Activated CD4-positive, alpha-beta T cell treated with anti-CD3 and anti-CD28 coated beads for 36 hours (primary cell): ENCODE measurements at places on chromosomes 13 and 19. TPM values are rescaled to one million over a fixed set of nuclear protein-coding genes. Genes with fewer than 3 reads are reported as not detected.

GRCh38 chr13:77016251-77016812 is 10.6 kb downstream of the FBXL3 start:
- peaks cover 54% of the 10 kb centered on the region for H3K36me3 ChIP-seq
- H3K27ac ChIP-seq = no peak overlapping the region
- no peaks in the 10 kb centered on the region for H3K27me3 ChIP-seq
- H3K4me1 ChIP-seq = peaks cover 48% of the 10 kb centered on the region
- DNase-seq = no peak
- no peak overlapping the region for H3K4me3 ChIP-seq

DNA sequence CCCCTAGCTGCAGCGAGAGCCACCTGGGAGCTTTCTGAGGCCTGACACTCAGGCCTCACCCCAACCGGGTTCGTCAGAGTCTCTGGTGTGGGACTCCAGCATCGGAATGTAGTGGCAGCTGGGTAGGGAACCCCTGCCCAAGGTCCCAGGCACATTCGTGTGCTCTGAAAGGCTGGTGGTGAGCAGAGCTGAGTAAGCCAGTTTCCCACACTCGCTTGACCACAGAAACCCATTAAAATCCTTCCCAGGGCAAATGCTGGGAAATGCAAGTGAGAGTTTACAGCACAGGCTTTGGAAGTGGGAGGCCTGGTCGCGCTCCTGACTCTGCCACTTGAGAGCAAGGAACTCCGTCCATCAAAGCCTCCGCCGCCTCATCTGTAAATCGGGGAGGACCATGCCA is 4.2 kb downstream of the TRAPPC6A start:
- H3K4me1 ChIP-seq = peaks cover 38% of the 10 kb centered on the region
- no peak for DNase-seq
- H3K27ac ChIP-seq = peak overlapping the region; percentile 25

B3GNT3 gene
- 0.75 TPM for total RNA-seq

DNA sequence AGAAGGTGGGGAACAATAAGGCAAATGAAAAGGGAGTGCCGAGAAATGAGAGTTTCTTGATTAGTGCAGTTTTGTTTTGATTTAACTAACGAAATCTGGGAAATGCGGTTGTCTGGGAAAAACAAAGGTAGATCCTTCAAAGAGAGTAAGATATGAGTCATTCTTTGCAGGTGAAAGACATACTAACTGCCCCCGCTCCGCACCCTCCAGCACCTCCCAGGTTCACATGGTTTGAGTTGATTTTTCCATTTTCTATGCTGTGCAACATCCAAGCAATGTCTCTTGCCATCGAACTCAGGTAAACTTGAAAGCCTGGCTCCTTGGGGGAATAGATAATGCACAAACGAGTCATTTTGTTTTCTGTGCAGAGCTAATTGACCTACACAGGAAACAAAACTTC is 84.1 kb upstream of the KLF12 start:
- no peak overlapping the region for H3K4me3 ChIP-seq
- H3K4me1 ChIP-seq = peaks cover 7% of the 10 kb centered on the region
- DNase-seq = no peak
- H3K27ac ChIP-seq = no peak overlapping the region

DNA sequence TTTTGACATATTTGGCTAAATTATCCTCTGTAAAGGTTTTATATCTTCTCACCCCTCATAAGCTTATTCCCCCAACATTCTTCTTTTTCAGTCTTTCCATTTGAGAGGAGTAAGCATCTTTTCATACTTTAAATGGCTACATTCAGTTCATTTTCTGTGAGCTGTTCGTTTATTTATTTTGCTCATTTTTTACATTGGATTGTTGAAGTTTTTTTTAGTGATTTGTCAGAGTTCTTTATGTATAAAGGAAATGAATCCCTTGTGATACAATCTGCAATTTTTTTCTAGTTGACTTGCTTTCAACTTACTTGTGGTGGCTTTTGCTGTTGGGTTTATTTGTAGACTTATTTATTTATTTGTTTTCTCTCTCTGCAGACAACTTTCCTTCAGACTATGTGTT is 250.3 kb downstream of the DLEU7 start:
- no peaks in the 10 kb centered on the region for H3K36me3 ChIP-seq
- H3K4me1 ChIP-seq = peaks cover 33% of the 10 kb centered on the region
- H3K4me3 ChIP-seq = no peak overlapping the region
- no peak for DNase-seq
- no peak overlapping the region for H3K27ac ChIP-seq

DCAF15 gene
- total RNA-seq = 61.6 TPM

MEF2B gene
- 1.9 TPM for total RNA-seq
